ENCODE measurements at places on chromosomes 5 and 9.

DNA sequence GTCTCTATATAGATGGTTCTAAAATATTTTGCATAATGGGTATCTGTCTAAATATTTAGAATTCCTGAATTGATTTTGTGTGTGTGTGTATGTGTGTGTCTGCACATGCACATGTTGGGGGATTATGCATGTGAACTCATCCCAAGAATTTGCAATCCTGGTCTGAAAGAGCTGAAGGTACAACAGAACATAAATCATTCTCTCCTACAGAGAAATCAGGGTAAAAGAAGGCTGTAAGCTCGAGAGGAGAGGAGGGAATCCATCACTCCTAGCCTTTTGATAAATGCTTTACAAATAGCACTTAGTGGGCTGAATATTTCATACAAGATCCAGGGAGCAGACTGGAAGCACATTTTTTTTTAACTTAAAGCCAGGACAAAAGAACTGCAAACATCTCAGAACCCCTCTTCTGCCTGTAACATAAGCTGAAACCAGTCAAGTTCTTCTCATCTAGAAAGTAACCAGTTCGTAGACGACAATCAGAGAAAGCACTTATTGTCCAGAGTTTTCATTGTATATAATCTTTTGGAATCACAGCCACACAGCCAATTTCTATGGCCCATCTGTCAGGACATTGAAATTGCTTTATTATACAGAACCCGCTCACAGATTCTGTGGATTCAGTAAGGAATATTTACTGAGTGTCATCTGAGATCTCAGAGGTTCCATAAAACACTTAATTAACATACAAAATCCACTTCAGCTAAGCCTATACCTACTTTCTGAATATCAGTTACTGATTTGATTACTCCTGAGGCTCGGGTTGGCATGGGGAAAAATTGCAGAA is 541.4 kb upstream of the ZNF462 start:
- no peak for DNase-seq

DNA sequence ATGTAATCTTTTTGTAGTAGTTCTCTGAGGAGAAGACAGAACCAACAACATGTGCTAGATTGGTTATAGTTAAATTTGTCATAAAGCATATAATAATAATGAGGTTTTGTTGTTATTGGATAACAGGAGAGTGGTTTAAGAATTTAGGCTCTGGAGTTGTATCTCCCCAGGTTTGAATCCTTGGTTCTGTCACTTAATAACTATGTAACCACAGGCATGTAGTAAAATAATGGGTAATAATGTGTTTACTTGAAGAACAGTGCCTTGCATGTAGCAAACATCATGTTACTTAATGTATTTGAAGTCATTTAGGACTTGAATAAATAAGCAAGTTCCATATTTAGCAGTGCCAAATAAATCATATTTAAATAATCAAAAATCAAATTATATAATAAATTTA is 55.8 kb downstream of the NSD1 start:
- no peak for DNase-seq

- DNase-seq, result no peak
Measured at GRCh38 chr9:29060041-29060440, 1486.8 kb upstream of the C9orf72 start.

DNA sequence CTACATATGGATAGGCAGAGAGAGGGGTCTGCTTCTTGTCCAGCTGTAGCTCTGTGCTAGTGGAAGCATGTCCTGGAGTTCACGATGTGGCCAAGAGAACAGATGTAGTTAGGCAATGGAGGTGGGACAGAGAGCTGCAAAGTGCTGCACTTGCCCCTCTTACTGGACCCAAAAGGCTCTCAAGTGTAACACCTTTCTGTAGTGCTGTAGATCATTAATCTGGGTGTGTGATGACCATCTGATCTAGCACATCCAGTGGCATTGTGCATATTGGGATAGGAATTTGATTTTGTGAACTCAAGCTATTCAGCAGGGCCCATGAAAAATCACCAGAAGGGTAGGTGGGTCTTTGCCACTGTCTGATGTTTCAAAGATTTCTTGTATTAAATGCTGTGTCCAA is 151.4 kb downstream of the KDM4C start:
- DNase-seq, result no peak

DNA sequence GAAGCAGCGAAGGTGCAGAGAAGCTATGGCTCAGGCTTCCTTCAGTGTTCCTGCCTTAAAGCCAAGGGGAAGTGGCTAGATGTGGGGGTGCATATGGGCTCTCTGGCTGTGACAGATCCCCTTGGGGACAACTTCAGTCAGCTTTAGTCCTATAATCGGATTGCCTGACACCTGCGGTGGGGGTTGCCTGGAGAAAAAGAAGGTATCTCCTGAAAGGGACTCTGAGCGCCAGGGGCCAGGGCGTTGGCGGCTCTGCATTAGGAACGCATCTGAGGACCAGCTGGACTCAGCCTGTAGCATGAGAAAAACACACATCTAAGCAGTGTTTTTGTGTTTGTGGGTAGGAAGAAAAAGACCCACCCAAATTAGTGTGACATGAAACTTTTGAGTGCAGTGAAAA is 84.3 kb upstream of the OTULINL start:
- DNase-seq, result no peak

GRCh38 chr5:79759436-79759835 is 69.8 kb downstream of the CMYA5 start:
- DNase-seq, result peak; percentile 35

DNA sequence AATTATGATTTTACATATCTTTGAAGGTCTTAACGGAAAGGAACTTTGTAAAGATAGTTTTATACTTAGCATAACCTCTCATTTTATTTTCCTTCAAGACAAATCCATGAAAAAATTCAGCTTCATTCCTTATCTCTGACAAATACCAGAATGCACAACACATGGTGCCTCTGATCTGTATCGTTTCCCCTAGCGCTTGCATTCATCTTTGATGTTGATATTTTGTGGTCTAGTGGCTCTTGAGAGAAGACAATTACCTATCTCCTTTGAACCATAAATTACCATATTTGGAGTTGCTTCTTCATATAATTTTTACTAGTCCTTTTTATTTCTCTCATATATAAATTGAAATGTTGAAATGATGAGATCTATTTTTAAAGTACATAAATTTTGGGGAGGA is 551.3 kb downstream of the PDE4D start:
- DNase-seq, result no peak

DNA sequence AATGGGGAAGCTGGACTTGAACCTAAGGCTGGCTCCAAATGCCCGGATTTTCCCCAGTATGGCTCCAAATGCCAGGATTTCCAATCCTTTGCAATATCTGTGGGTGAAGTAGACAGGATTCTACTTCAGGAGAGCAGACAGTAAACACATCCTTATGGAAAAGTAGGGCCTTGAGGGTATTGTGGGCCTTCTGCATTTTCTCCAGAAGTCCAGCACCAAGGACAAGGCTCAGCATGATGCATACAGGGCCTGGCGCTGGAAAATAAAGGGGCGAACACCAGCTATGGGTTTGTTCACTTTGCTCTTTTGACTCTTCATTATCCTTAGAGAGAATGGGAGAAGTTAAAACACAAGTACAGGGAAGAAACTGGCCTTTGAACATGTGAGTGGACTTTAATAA is 347.5 kb downstream of the SEMA5A start:
- no peak for DNase-seq

DNA sequence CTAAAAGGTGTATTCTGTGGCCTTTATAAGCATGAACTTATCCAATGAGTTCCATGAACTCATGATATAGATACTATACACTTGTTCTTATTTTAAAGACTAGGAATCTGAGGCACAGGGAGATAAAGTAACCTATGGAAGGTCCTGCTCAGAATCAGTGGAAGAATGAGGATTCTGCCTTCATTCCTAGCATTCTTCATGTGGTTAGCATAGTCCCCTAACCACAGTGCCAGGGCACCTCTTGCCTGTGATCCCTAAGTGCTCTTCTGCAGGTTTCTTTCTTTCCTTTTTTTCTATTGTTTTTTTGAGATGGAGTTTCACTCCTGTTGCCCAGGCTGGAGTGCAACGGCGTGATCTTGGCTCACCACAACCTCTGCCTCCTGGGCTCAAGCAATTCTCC is 174.1 kb downstream of the C9orf152 start:
- no peak for DNase-seq

- no peak for DNase-seq
Measured at GRCh38 chr5:22896152-22896551, 43.0 kb upstream of the CDH12 start.

DNA sequence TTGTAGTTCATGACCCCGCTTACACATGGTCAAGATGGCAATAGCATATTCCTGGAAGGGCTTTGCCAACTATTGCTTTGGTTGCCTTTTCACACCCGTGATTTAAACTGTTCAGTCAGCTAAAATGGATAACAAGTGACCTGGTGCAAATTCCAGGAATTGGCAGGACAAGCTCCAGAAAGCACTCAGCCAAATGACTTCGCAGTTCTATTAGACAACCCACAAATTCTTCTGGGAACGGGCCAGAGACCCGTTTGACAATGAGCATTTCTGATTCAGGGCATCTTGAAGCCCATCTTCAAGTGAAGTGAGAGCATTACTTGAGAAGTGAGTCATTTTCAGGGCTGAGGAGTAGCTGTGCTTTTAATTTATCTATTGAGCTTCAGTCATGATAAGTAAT is 165.0 kb downstream of the DROSHA start:
- DNase-seq, result no peak

GRCh38 chr5:101024299-101024698 is 121.2 kb upstream of the ST8SIA4 start:
- DNase-seq, result no peak

- no peak for DNase-seq
Measured at GRCh38 chr9:104104360-104104759, 10.3 kb downstream of the SMC2 start.

- DNase-seq, result no peak
Measured at GRCh38 chr5:180718810-180719453, 20.9 kb downstream of the OR2Y1 start.

DNA sequence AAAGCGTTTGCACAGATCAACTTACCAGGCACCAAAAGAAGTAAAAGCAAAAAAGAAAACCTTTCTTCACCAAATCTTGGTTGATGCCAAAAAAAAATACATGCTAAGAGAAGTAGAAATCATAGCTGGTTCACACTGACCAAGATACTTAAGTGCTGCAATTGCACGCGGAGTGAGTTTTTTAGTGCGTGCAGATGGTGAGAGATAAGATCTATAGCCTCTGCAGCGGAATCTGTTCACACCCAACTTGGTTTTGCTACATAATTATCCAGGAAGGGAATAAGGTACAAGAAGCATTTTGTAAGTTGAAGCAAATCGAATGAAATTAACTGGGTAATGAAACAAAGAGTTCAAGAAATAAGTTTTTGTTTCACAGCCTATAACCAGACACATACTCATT is 36.4 kb upstream of the CCDC152 start:
- no peak for DNase-seq

- no peak for DNase-seq
Measured at GRCh38 chr9:27437652-27438373, 86.3 kb upstream of the IFNK start.

DNA sequence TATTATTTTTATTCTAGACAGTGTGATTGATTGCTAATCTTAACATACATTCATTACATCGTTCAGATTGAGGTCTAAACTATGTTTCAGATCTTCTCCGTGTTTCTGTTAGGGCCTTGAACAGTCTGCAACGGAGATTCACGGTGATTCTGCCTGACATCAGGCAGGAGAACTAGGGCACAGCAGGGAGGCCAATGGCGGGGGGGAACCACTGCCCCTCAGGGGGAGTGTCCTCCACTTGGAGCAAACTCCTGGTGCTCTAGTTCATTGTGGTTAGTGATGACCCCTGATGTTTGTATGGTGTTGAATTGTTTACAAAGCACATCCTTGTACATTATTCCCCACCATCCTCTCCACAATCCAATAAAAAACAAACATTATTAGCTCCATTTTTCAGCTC is 173.5 kb downstream of the ZNF608 start:
- no peak for DNase-seq

DNA sequence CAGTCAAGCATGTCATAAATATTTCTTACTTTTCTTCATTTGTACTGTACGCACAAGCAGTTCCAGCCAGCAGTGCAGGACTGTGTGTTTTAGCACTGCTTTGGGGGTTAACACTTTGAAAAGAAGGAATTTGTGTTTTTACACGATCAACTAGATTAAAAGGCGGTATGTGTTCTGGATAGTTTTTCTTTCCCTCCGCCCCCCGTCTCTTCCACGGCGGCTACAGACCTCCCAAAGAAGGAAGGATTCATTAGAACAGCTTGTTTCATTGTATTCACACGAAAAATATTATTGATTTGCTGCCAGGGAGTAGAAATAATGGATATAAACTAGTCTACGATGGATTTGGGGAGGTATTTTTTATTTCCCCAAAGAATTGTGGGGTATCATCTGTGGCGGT is 336.8 kb upstream of the RFX3 start:
- DNase-seq, result no peak

GRCh38 chr9:106785200-106785599 is 77.8 kb upstream of the ZNF462 start:
- no peak for DNase-seq

GRCh38 chr5:13516195-13516594 is 428.3 kb downstream of the DNAH5 start:
- DNase-seq, result no peak

- DNase-seq, result no peak
Measured at GRCh38 chr5:147854894-147855773, 23.4 kb upstream of the SCGB3A2 start.

- DNase-seq, result no peak
Measured at GRCh38 chr9:113794721-113795120, 81.4 kb upstream of the ZNF618 start.

DNA sequence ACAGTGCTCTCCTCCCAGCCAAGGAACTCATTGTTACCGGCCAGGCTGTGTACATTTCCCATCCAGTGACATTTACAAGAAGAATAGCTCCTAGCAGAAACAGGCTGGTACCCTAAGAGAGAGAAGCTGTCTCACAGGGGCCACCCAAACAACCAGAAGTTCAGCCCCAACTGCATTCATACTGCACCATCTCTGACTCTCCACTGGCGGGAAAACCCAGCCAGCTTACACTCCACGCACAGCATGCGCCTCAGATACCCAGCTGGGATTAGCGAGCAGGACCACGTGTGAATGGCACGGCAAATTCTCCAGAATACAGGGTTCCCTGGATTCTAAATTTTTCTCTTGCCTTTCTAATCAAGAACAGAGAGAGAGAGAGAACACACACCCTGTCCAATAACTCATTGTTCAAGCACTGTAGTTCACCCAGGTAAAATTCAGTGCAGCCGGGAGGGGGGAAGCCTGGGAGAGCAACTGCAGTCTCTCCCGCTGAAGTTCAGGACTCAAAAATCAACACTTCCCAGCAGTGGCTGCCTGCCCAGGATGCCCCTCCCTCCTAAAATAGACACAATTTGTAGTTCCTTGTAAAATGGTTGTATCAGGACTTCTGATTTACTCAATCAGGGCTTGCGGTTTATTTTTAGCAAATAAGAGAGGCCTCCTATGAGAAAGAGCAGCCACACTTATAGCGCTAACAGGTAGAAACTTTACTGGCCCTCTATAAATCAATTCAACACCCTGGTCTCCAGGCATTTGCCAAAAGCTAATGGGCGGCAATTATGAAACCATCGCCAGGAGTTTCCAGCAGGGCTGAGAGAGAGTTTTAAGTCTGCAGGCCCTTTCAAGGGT is 2.2 kb downstream of the COL23A1 start:
- DNase-seq, result peak; percentile 50
